Right forelimb (tissue), 1 donor: ENCODE measurements at places on chromosomes 1 and 21.
A peak's percentile ranks its signal among the peaks of the same experiment; 100 is the strongest.

- DNase-seq = no peak
Observed at GRCh38 chr1:80818211-80818610, 982.5 kb upstream of the ADGRL2 start.

DNA sequence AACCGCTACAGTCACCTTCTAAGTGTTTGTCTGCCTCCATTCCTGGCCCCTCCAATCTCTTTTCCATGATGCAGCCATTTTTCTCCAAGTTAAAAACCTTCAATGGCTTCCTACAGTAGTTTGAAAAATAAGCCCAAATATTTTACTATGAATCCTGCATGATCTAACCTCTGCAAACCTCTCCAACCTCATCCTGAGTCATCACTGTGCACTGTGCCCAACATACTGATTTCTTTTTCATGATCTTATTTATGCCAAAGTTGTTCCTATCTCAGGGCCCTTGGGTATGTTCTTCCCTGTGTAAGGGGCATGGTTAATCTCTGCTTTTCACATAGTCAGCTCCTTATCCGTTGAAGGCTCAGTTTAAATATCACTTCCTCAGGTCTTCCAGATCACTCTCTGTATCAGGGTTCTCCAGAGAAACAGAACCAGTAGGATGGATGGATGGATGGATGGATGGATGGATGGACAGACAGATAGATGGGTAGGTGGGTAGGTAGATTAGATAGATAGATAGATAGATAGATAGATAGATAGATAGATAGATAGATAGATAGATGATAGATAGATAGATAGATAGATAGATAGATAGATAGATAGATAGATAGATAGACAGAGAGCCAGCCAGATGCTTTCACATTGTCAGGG lies 18.1 kb upstream of the PTPN14 start:
- no peak for DNase-seq

DNA sequence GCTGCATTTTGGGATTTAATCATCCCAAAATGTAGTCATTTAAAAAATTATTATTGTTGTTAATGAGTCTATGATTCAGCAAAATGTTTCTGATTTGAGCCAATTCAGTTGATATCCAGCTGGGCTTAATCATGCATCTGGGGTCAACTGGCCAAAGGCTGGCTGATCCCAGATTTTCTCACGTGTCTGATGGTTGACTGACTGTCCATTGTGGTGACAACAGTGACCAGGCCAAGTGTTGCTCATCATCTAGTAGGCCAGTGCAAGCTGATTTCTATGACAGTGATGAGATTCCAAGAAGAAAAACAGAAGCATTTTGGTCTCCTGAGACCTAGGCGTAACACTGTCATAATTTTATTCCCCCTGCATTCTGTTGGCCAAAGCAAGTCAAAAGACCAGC lies 80.1 kb upstream of the ZC3H11B start:
- DNase-seq = no peak

- no peak for DNase-seq
Observed at GRCh38 chr1:42008264-42008663, 89.5 kb upstream of the HIVEP3 start.

- DNase-seq = no peak
Observed at GRCh38 chr1:236800002-236800620, 5.0 kb downstream of the MTR start.

DNA sequence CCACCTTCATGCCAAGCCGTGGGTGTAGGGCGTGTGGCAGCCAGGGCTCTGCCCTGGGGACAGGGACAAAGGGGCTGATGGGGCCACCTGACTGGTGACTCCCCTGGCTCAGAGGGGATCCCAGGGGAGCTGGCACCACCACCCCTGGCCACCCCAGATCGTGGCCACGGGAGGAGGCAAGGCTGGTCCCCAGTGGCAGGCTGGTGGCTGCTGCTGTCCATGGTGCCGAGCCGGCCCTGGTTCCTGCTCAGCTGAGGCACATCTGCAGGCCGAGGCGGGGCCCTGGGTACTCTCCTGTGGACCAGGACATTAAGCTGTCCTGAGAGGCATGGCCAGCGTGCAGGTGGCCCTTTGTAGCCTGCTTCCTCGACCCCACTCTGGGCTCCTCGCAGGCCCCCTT lies 6.5 kb downstream of the PLCH2 start:
- DNase-seq = no peak

DNA sequence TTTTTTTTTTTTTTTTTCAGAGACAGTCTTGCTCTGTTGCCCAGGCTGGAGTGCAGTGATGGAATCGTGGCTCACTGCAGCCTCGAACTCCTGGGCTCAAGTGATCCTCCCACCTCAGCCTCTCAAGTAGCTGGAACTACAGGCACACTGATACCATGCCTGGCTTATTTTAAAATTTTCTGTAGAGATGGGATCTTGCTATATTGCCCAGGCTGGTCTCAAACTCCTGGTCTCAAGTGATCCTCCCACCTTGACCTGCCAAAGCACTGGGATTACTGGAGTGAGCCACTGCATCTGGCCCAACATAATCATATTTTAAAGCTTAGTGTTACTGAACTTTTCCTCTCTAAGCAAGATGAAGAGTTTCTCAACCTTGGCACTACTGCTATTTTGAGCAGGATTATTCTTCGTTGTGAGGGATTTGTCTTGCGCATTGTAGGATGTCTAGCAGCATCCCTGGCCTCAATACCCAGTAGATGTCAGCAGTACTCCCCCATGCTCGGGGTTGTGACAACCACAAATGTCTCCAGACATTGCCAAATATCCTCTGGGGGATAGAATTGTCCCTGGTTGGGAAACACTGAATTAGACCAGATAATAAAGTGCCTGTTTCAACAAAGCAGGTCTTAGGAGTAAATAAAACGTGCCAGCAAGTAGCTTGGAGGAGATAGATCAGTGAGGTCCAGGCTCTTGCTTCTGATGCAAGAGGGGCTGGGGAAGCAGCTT lies 15.1 kb upstream of the THRAP3 start:
- no peak for DNase-seq

DNA sequence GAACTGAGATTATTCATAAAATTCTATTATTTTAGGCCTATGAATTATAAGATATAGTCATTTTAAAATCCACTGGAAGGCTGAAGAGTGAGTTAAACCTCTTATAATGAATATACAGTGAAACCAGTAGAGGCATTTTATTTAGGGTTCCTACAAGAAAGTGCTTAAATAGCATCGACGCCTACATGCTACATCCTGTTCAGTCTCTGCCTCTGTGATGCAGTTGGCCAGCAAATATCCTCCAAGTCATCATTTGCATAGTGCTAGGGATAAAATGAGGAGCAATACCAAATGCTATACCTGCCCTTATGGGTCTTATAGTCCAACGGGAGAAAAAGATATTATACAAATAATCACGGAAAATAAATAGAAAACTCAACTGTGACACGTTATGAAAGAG lies 59.6 kb downstream of the EDEM3 start:
- DNase-seq = no peak

- DNase-seq = peak; percentile 75
Observed at GRCh38 chr21:18244671-18245463, at the start of gene CHODL. TSS of gene CHODL (plus strand) at chr21:18244833. CDS start at chr21:18245224, 391 bp downstream.
